Spinal cord (tissue), 10 donors: ENCODE measurements at places on chromosomes 11 and 22. TPM values are rescaled to one million over a fixed set of nuclear protein-coding genes. Genes with fewer than 3 reads are reported as not detected.

KCNQ1 gene
- 3.0 TPM for polyA plus RNA-seq

C22orf31 gene
- not detected for polyA plus RNA-seq

RAB36 gene
- polyA plus RNA-seq = 15.1 TPM

SYCE3 gene
- polyA plus RNA-seq = not detected

APOA4 gene
- not detected for polyA plus RNA-seq

C11orf52 gene
- polyA plus RNA-seq = 0.81 TPM

IGF2 gene
- 344 TPM for polyA plus RNA-seq

SPTBN2 gene
- 88.2 TPM for polyA plus RNA-seq

HEPACAM gene
- 101 TPM for polyA plus RNA-seq

CELSR1 gene
- 7.6 TPM for polyA plus RNA-seq

CRACR2B gene
- 12.1 TPM for polyA plus RNA-seq

OR4D5 gene
- polyA plus RNA-seq = not detected

ART5 gene
- 0.62 TPM for polyA plus RNA-seq

C11orf97 gene
- 1.3 TPM for polyA plus RNA-seq

RASD2 gene
- polyA plus RNA-seq = 12.0 TPM

OR5D18 gene
- polyA plus RNA-seq = not detected

BEST1 gene
- polyA plus RNA-seq = 15.2 TPM

SRRD gene
- 31.7 TPM for polyA plus RNA-seq

CRYBB1 gene
- polyA plus RNA-seq = 3.6 TPM

TMEM179B gene
- polyA plus RNA-seq = 57.2 TPM

PIWIL4 gene
- polyA plus RNA-seq = 4.5 TPM

DRD2 gene
- polyA plus RNA-seq = 10.7 TPM

ZW10 gene
- 11.4 TPM for polyA plus RNA-seq

OR52E2 gene
- not detected for polyA plus RNA-seq

LRRN4CL gene
- 3.2 TPM for polyA plus RNA-seq

OR52E5 gene
- polyA plus RNA-seq = not detected

FOLR2 gene
- polyA plus RNA-seq = 16.3 TPM

GAL3ST1 gene
- polyA plus RNA-seq = 46.6 TPM

DLG2 gene
- 53.6 TPM for polyA plus RNA-seq

TMEM225 gene
- not detected for polyA plus RNA-seq

TNNI2 gene
- polyA plus RNA-seq = 9.4 TPM

OR8G5 gene
- not detected for polyA plus RNA-seq

CLCF1 gene
- 1.5 TPM for polyA plus RNA-seq

PARVG gene
- polyA plus RNA-seq = 5.8 TPM

VSIG10L2 gene
- not detected for polyA plus RNA-seq

OR8G1 gene
- polyA plus RNA-seq = not detected

KDM4D gene
- polyA plus RNA-seq = 2.4 TPM

DMC1 gene
- polyA plus RNA-seq = 2.9 TPM

POLR2F gene
- 120 TPM for polyA plus RNA-seq
